ENCODE measurements at places on chromosomes 7 and 10.

- DNase-seq: no peak
These were observed 22.4 kb downstream of the STMP1 start for GRCh38 chr7:135684699-135685098.

GRCh38 chr10:121926671-121927317 lies 1.0 kb downstream of the ATE1 start:
- peak; percentile 13 for DNase-seq

DNA sequence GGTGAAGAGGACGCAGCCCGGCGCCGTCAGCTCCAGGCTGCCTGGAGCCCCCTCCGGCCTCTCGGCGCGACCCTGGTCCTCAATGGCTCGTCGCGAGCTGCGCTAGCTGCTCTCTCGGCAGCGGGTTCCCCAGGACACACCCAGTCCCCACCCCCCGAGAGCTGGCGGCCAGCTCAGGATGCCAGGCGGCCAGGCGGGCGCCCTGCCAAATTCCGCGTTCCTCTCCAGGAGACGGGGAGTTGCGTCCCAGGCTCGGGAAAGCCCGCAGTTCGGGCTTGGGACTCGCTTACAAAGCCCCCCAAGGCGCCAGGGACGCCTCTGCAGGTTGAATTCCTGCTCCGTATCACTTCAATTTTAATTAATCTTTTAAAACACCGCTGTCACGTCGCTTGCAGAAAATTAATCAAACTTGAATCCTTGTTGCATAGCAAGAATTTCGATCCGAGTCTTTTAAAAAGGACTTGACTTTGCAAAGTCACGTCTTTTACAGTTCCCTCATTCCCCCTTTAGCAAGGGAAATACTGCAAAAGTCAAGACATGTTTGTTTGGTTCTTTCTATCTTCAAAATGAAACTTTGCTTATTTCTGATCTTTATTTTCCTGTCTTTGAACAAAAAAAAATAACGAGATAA lies 28.2 kb downstream of the SKIDA1 start:
- peak; percentile 51 for DNase-seq

GRCh38 chr7:84100866-84101265 lies 93.7 kb downstream of the SEMA3A start:
- no peak for DNase-seq

DNA sequence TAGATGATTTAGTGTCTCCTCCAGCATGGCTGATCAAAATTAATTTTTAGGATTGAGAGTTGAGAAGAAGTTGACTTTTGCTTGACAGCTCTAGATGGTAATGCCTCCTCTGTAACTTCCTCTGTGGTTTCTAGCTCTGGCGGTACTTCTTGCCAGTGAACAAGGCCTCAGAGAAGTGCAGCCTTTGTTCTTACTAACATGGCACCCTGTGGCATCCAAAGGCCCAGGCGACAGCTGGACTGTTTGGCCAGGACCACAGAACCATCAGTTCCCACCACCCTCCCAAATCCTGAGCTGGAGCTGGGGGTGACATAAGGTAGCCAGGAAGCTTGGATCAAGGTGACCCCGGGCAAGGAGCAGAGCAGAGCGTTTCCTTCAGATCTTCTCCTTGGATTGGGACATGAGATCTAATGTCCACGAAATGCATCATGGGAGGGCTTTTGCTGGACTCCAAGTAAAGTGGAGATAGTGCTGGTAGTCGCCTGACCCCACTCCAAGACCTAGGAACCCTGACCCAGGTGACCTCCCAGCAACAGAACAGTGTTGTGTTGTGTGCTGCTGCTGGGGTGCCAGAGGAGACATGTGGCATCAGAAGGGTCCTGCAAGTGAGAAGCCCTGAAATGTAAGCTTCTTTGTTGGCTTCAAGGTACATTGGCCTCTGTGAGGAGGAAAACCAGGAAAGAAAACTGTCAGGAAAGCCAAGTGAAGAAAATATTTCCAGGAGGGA lies 41.8 kb downstream of the APBB1IP start:
- DNase-seq: no peak

- no peak for DNase-seq
These were observed 123.4 kb downstream of the MAD1L1 start for GRCh38 chr7:2109251-2109872.

DNA sequence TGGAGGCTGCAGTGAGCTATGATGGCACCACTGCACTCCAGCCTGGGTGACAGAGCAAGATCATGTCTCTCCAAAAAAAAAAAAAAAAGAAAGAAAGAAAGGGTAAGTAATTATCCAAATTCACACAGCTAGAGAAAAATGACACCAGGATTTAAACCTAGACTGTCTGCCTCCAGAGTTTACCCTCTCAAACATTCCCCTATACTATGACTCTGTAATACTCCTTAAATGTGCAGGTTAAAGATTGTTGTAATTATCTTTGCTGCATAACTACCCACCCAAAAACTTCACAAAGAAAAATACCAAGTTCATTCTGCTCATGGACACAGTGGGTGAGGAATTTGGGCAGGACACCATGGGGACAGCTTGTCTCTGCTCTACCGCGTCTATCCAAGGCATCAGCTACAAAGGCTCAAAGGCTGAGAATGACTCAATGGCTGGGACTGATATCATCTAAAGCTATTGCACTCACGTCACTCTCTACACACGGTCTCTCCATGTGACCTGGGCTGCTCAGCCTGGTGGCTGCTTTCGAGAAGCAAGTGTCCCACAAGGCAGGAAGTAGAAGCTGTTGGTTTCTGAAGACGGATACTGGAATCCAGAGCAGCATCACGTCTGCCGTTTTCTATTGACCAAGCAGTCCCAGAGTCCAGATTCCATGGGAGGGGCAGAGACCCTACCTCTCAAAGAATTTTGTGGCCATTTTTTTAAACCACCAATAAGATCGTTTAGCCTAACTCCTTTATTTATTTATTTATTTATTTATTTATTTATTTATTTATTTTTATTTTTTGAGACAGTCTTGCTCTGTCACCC lies 185.7 kb upstream of the AUTS2 start:
- DNase-seq: no peak

DNA sequence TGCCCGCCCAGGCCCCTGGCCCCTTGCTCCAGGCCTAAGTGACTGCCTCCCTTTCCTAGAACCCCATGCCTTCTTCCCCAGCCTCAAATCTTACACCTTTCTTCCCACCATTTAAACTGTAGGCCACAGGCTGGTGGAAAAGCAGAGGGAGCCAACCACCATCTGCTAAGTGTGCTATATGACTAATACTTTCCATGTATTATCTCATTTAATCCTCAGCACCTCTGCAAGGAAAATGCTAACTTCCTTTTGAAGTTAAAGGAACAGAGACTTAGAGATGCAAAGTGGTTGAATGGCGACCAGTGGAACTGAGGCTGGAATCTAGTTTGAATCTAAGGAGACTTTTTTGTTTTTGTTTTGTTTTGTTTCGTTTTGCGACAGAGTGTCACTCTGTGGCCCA lies 17.8 kb upstream of the MTPAP start:
- DNase-seq: no peak

DNA sequence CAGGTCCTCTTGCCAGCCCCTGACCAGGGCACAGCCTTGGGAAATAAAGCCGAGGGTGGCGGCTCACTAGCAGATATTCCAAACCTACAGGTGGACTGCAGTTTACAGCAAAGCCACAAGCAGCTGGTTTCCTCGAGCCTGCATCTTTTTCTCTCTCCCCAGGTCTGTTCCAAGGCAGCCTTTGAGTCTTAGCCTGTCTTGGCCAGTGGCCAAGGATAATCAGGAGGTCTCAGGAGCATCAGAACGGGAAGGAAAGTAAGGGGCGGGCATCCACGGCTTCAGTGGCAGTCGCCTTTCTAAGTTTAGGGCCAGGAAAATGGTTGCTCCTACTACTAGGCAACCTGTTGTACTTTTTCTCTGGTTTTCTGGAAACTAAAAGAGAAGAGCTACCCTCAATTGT lies 219.7 kb upstream of the ZMIZ1 start:
- peak; percentile 71 for DNase-seq

GRCh38 chr10:3655528-3655927 lies 129.5 kb downstream of the KLF6 start:
- no peak for DNase-seq

GRCh38 chr7:77935652-77936348 lies 137.2 kb downstream of the PHTF2 start:
- DNase-seq: no peak

GRCh38 chr10:71351628-71352319 lies 32.7 kb downstream of the SLC29A3 start:
- no peak for DNase-seq

- DNase-seq: no peak
These were observed 527 bp upstream of the HERPUD2 start for GRCh38 chr7:35695473-35695850.

- peak; percentile 78 for DNase-seq
These were observed 123.4 kb downstream of the CUX1 start for GRCh38 chr7:101940830-101941229.

GRCh38 chr10:130727766-130728490 lies 583.6 kb downstream of the TCERG1L start:
- DNase-seq: no peak

DNA sequence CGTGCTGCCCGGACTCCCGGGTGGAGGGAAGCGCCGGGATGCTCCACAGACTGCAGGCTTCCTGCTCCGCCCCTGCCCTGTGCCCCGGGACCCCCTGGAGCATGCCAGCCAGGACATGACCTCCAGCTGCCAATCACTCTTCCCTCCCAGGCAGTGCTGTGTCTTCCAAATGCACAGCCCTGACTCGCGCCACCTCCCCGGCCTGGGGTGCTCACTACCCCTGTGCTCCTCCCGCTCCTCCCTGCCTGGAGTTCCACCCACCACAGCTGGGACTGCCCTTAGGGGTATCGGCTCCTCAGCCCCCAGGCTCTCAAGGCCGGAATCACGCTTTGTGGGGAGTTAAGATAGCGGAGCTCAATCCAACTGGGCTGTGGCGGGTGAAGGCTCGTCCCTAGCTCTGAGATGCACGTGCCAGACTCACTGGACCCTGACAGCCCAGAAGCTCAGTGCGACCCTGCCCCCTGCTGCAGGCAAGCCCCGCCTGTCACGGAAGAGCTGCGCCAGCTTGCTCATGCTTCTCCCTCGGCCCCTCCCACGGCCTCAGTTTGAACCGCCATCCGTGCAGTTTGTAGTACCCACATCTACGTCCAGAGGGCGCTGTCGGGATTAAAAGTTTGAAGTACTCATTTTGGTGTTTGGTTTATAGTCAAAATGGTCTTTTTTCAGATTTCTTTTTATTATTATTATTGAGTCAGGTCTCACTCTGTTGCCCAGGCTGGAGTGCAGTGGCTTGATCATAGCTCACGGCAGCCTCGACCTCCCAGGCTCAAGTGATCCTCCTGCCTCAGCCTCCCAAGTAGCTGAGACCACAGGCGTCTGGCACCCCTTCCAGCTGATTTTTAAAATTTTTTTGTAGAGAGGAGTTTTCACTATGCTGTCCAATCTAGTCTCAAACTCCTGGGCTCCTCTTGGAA lies 142.5 kb upstream of the TCERG1L start:
- DNase-seq: no peak

DNA sequence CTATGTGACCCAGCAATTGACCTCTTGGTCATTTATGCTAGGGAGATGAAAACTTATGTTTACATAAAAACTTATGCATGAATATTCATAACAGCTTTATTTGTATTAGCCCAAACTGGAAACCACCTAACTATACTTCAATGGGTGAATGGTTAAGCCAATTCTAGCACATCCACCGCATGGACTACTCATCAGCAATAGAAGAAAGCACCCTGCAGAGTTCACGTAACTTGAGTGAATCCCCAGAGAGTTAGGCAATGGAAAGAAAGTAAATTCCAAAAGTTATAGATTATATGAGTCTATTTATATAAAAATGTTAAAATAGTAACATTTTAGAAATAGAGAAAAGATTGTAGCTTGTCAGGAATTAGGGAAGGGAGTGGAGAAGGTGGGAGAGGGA lies 60.2 kb upstream of the NRG3 start:
- DNase-seq: no peak

DNA sequence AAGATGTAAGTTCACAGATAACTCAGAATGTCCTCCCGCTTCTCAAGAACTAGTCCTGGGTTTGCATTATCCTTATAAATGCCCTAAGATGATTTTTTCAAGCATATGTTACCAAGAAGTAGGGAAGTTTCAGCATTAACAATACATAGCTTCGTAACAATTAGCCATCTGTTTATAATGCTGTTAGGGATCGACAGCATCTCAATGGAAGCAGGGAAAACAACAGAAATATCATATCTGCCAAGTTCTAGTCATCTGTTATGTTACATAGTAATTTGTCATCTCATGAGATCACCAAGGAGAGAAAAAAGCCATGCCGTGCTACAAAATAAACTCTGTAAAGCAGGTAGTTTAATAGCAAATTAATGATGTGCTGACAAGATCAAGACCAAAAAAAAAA lies 731.5 kb upstream of the C7orf33 start:
- DNase-seq: no peak

- no peak for DNase-seq
These were observed 345.0 kb downstream of the SEMA3D start for GRCh38 chr7:84841809-84842208.

DNA sequence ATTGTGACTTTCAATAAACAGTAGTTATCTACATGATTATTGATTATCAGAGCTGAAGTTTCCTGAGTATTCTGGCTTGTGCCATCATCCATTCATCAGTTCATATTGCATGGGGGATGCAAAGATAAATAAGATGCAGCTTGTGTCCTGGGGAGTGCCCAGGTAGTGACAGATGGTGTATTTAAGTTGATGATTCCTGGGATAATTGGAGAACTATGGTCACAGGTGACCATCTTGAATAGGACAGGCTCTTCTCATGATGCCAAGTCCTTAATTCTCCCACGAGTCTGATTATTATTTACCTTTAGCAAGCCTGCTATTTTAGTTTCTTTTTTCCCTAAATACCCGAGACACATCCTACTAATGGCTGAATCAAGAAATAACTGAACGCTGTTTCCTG lies 64.9 kb downstream of the PLPP4 start:
- no peak for DNase-seq

- DNase-seq: no peak
These were observed 5.8 kb downstream of the IKZF1 start for GRCh38 chr7:50310361-50310760.

DNA sequence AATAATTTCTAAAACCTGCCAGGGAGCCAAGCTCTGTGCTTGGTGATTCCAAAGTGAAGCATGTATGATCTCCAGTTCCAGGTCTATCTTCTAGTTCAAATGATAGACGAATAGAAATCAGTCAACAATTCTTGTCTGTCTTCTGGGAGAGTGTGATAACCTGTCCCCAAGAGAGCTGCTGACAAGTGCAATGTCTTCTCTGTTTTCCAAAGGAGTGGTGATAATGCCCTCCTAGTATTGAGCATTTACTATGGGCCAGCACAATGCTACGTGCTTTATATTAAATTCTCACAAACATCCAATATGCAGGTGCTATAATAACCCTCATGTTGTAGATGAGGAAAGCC lies 10.2 kb downstream of the MXI1 start:
- DNase-seq: no peak

DNA sequence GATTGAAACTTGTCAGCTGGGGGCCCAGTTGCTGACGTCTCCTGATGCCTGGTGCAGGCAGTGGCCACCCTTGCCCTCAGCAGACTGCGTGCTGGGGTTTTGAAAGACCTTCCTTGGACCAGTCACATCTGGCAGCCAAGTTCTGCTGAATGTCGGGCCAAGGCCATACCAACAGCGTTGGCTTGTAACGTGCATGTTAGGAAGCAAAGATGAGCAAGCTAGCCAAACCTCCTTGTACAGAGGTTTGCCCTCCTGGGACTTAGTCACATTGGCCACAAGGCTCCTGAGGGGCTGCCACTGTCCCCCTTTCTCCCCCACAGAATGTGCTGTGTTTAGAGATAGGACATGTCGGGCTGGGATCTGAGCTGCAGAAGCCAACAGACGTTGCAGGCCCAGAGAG lies 49.0 kb downstream of the ADCY1 start:
- DNase-seq: no peak

- DNase-seq: no peak
These were observed 182.6 kb upstream of the FAM3C start for GRCh38 chr7:121578669-121579068.

- no peak for DNase-seq
These were observed 156.6 kb upstream of the TRIM24 start for GRCh38 chr7:138303230-138304070.

- DNase-seq: no peak
These were observed 43.8 kb downstream of the PRLHR start for GRCh38 chr10:118551535-118552100.
